ENCODE measurements at places on chromosomes 6 and 20. TPM values are rescaled to one million over a fixed set of nuclear protein-coding genes. Genes with fewer than 3 reads are reported as not detected.

- H3K27me3 ChIP-seq = no peaks in the 10 kb centered on the region
- peaks cover 46% of the 10 kb centered on the region for H3K36me3 ChIP-seq
- H3K4me1 ChIP-seq = no peaks in the 10 kb centered on the region
- no peak overlapping the region for H3K4me3 ChIP-seq
- no peak for DNase-seq
These were observed 130.3 kb downstream of the FIG4 start for GRCh38 chr6:109821428-109821827.

DNA sequence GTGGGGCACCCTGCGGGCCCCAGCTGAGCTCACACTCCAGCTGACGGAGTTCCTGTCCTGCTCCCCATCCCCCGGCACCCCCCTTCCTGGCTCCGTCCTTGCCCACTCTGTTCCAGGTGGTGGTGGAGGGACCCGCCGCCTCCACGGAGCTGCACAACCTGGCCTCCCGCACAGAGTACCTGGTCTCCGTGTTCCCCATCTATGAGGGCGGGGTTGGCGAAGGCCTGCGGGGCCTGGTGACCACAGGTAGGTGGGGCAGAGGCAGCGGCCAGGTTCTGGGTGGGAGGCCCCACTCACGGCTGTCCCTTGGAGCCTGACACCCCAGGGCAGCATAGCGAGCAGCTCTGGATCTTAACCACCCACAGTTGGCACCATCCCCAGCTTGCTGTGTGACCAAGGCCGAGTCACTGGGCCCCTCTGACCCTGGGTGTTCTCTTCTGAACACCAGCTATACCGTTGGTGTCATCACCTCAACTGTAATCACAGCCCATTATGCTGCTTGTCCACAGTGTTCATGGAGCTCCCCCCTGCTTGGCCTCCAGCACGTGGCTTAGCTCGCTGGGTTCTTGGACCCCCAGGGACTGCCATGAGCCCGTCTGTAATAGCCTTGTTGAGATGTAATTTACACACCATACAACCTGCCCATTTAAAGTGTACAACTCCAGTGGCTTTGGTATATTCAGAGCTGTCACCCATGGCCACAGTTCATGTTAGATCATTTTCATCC is 17.4 kb downstream of the COL20A1 start:
- peaks cover 95% of the 10 kb centered on the region for H3K27me3 ChIP-seq
- H3K4me3 ChIP-seq = no peak overlapping the region
- DNase-seq = no peak
- no peaks in the 10 kb centered on the region for H3K4me1 ChIP-seq

DNA sequence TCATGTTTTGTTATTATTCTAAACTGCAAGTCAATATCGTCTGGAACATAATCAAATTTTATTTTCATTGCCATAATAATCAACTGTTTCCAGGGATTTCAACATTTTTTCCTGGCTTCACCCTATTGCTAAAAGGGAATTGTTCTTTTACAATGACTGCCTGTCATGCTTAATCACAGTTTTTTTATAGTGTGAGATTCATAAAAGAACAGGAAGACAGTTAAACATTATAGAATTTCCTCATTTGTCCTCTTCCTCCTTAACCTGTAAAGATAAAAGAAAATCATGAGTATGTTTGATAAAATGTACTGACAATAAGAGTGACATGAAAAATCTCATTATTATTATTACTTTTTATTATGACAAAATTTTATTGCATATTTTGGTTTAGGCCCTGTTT is 73.3 kb upstream of the CENPW start:
- DNase-seq = no peak
- H3K4me3 ChIP-seq = no peak overlapping the region
- H3K4me1 ChIP-seq = no peaks in the 10 kb centered on the region
- no peak overlapping the region for H3K27ac ChIP-seq
- H3K27me3 ChIP-seq = no peaks in the 10 kb centered on the region

- H3K27ac ChIP-seq = peak overlapping the region; percentile 99
- peak overlapping the region; percentile 96 for H3K4me3 ChIP-seq
- no peak for DNase-seq
- no peaks in the 10 kb centered on the region for H3K27me3 ChIP-seq
- peaks cover 7% of the 10 kb centered on the region for H3K36me3 ChIP-seq
- H3K4me1 ChIP-seq = peaks cover 29% of the 10 kb centered on the region
These were observed 680 bp upstream of the MTCH1 start for GRCh38 chr6:36986704-36987047.

DNA sequence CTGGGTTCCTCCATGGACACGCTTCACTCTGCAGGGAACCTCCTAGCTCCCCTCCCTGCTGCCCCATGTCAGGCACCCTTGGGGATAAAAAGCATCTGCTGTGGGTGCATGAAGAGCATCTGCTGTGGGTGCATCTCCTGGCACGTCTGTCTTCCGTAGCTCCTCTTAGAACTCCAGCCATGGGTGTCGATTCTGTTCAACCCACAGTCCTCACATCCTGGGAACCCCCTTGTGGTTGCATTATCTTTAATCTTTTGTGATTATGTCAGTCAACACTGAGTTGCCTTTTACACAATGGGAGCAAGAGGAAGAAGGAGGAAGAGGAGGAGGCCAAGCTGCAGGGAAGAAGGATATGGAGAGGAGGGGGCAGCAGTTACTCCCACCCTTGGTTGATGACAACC is 24.1 kb upstream of the CCR6 start:
- H3K4me1 ChIP-seq = peaks cover 18% of the 10 kb centered on the region
- H3K27me3 ChIP-seq = no peaks in the 10 kb centered on the region
- no peak for DNase-seq

DNA sequence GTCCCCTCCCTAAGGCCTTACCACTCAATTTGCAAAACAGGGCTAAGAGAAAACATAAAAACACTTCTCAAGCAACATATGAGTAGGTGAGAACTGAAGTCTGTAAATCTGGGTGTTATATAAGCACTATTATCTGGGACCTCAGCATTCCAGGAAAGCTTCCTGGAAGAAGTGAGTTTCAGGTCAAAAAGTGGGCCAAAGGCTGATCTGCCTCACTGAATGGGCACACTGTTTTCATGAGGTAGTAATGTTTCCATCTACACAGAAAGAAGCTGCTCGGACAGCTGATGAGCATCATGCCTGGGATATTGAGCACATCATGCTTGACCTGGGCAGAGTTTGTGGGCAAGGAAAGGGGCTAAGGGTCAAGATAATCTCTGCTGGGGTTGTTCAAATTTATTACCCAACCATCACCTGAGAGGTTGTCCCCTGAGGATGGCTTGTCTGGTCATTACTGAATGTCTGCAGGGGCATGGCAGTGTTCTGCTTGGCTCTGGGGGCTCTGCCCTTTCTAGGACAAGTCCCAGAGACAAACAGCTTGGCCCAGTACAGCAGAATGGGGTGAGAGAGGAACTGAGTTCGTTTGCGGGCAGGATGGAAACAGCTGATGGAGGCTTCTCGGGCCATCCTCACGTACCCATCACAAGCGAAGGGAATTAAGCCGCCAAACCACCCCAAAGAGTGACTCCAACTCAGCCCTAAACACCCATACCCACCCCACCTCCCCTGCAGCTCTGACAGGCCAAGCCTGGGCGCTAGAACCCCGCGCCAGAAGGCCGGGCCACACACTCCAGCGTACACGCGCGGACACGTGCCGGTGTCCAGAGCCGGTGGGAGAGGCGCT is 1.2 kb upstream of the SYNJ2 start:
- DNase-seq = peak; percentile 65
- no peaks in the 10 kb centered on the region for H3K36me3 ChIP-seq
- H3K4me1 ChIP-seq = peaks cover 25% of the 10 kb centered on the region

GRCh38 chr20:61972636-61973508 is 92.8 kb downstream of the TAF4 start:
- no peak overlapping the region for H3K27ac ChIP-seq
- H3K4me1 ChIP-seq = no peaks in the 10 kb centered on the region
- peaks cover 54% of the 10 kb centered on the region for H3K36me3 ChIP-seq
- DNase-seq = no peak

DNA sequence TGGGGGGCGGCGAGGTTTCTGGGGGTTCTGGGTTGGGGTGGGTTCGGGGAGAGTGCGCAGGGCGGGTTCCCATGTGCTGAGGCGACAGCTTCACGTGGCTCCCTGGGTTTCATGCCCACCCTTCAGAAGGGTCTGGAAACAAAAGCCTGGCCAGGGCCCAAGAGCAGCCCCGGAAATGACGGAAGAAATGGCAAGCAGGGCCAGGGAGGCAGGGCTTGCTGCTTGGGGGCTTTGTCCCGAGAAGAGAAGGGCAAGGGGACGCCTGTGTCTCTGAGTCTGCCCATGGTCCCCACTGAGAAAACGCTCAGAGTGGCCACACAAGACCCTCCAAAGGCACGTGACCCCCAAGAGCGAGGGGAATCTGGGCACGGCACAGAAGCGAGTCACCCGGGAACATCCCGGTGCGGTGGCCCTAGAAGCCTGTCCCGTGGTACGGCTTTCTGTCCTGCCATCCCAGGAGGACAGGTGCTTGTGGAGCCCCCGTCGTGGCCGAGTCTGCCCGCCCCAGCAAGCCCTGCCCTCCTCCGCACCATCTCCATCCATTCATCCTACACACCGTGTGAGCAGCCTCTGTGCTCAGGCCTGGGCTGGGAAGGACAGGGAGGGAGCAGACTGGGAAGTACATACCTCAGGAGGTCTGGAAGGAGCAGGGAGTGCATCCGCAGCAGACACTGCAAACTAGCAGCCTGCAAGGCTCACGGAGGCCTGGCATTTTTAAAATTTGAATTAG is 9.0 kb downstream of the NPEPL1 start:
- H3K27ac ChIP-seq = no peak overlapping the region
- H3K27me3 ChIP-seq = no peaks in the 10 kb centered on the region
- H3K4me1 ChIP-seq = no peaks in the 10 kb centered on the region
- no peak for DNase-seq
- H3K36me3 ChIP-seq = peaks cover 100% of the 10 kb centered on the region
- no peak overlapping the region for H3K4me3 ChIP-seq

DNA sequence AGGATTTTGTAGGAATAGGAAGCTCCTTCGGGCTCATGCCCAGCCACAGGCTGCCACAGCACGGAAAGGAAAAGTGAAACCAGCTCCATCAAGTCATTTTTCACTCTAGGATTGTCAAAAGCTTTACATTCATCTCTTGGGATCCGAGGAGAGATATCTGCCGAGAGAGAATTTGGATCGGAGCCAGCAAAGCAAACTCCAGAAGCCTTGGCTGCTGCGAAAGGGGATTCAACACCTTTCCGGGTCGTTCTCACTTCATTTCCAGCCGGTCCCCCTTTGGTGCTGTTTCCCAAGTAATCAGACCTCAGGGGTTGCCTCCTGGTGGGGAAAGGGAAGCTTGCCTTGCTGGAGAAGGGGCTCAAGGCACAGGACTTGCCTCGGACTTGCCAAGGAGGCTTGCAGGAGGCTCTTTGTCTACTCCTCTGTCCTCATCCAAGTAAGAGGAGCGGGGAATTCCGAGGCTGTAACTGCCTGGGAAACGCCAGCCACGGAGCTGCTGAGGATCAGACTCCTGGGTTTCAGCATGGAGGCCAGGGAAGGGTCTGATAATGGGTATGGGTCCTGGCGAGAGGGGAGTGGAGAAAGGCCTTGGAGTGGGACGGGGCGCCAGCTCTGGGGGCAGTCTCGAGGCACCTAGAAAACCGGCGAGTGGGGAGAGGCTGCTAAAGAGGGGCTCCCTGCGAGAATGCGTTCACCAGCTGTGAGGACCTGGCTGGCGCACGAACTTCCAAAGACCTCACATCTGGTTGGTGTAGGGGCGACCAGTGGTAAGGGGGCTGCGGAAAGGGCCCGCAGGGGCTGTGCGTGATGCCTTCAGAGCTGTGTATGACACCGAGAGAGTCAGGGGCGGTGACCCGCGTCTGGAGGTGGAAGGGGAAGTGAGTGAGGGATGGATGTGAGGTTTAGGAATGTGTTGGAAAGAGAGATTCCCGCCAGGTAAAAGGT is 702 bp downstream of the ETV7 start:
- H3K36me3 ChIP-seq = no peaks in the 10 kb centered on the region
- H3K4me1 ChIP-seq = peaks cover 26% of the 10 kb centered on the region
- peak overlapping the region; percentile 67 for H3K27ac ChIP-seq
- no peaks in the 10 kb centered on the region for H3K27me3 ChIP-seq
- peak overlapping the region; percentile 55 for H3K4me3 ChIP-seq

DNA sequence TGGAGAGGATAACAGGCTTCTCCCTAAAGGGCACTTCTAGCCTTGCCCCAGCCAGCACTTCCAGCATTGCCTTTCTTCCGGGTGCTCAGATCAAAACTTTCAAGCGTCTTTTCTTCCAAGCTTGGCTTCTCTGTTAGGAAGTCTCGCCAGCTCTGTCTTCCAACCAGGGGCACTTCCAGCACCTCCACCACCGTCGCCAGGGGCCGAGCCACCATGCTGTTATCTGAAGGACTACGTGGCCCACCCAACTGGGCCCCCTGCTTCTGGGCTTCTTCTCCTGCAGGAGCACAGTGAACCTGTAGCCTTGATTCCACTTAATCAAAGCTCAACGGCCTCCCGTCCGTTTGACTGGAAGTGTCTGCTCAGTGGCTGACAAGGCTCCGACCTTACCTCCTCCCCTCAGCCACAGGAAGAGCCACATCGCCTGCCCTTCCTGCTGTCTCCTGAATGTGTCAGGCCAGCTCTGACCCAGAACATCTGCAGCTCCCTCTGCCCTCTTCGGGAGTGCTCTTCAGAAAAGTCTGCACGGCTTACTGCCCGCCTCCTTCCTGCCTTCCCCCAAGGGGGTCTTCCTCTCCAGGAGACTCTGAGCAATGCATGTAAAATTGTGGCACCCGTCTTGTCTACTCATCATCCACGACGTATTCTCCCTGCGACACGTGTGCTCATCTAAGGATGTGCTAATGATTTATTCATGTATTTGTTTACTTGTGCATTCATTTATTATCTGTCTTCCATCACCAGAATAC is 527.0 kb downstream of the CDH26 start:
- DNase-seq = no peak
- H3K4me1 ChIP-seq = no peaks in the 10 kb centered on the region
- no peaks in the 10 kb centered on the region for H3K36me3 ChIP-seq
- H3K27me3 ChIP-seq = no peaks in the 10 kb centered on the region
- H3K27ac ChIP-seq = no peak overlapping the region

DNA sequence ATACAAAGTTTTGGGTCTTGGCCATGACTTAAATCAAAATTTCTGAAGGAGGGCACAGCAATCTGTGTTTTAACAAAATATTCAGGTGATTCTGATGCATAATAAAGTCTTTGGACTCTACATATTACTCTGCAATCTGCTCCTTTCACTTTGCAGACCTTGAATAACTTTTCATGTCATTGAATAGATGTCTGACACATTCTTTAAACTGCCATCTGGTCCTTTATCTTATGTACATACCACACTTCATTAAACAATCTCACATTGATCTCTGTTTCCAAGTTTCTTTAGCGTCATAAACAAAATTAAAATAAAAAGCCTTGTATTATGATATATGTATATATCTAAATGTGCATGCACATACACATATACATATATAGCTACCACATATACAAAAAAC is 831.2 kb downstream of the MAFB start:
- no peaks in the 10 kb centered on the region for H3K4me1 ChIP-seq
- no peak overlapping the region for H3K4me3 ChIP-seq
- H3K27ac ChIP-seq = no peak overlapping the region
- DNase-seq = no peak
- H3K27me3 ChIP-seq = no peaks in the 10 kb centered on the region

The CUTA gene
- 49.2 TPM for total RNA-seq

The KIFC1 gene
- 6.7 TPM for total RNA-seq

The IRF4 gene
- 2.6 TPM for total RNA-seq

The DYNLT2 gene
- 1.6 TPM for total RNA-seq

The SLC44A4 gene
- 190 TPM for total RNA-seq

The MMP24 gene
- total RNA-seq = not detected

All from stomach (tissue), 19 donors.